ENCODE measurements at places on chromosomes 13 and 19.
A peak's percentile ranks its signal among the peaks of the same experiment; 100 is the strongest.

DNA sequence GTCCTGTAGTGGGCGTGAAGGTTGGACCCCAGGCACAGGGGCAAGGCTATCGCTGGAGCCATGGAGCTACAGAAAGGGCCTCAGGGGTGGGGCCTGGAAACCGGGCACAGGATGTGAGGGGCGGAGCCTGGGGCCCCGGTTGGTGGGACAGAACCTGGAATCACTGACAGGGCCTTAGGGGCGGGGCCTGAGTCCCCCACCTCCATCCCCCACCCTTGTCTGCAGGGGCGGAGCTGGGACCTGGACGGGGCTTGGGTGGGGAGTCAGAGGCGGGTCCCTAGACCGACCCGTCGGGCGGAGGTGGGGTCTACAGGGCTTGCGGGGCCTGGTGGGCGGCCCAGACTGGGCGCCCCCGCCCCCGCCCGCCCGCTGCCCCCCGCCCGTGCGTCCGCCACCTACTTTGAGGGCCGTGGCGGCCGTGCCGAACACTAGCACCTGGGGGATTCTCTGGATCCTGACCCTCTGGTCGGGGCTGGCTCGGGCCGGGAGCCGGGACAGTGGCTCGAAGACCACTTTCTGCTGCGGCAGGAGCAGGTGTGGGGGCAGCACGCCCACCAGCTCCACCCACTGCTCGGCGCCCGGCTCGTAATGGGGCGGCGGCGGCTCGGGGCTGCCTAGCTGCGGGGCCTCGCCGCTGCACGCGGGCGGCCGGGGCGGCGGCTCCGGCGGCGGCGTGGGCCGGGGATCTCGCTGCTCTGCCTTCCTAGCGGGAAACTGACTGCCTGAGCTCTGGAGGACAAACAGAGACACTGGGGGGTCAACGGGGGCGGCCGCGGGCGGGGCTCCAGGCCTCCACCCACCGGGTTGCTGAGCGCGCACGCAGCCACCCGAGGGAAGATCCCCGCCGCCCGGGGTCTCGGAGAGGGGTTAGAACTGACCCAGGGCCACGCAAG is 26.3 kb downstream of the DCAF15 start:
- peak; percentile 81 for DNase-seq

GRCh38 chr19:9720541-9720940 is 45.6 kb upstream of the ZNF562 start:
- no peak for DNase-seq

GRCh38 chr13:94345374-94346195 is 133.9 kb downstream of the DCT start:
- DNase-seq = peak; percentile 45

DNA sequence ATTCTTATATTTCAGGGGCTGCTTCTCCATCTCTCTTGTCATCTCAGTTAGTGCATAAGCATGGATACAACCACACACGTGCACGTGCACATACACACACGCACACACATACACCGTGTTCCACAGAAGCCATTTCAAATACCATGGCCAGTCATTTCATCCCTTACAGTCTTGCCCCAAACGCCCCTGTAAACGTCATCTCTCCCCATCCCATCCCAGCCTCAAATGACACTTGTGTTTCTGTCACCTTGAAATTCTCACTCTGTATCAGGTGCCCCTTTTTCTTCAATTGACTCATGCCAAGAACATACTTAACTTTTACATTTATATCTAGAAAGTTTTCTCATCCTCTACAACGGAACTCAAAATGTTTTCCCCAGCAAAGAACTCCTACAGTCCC is 220.5 kb downstream of the IRS2 start:
- no peak for DNase-seq

DNA sequence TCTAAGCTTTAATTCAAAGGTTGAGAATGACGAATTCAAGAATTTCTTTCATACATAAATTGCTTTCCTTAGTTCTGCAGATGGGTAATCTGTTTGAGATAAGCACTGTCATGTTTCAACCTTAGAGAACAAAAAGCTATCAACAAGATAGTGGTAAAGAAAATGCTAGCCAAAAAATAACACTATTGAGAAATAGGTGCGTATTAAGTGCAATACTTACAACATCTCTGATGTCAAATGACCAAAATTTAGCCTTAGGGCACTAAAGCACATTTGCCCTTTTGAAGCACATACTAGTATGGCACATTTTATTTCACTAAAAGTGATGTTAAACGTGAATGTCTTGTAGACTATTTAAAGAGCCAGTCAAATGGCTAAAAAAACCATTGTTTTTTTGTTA is 4.9 kb downstream of the KBTBD6 start:
- no peak for DNase-seq

DNA sequence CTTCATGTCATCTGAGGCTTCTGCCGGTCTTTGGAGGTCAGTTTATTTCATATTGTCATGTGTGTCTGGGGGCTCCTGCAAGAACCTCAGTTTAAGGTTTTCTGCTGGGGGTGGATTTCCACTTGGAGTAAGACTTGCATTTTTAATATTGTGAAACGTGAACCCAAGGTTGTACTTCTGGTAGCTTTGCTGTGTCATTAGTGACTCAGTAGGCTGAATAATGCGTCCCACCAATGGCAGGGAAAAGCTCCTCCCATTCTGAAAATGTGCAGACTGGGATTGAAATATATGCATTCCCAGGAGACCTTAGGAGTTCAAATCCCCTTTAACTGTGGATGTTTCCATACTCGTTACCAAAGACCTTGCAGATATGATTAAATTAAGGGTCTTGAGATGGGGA is 46.2 kb downstream of the ING1 start:
- no peak for DNase-seq

- DNase-seq = no peak
Measured at GRCh38 chr19:17296273-17296672, 7.0 kb downstream of the ABHD8 start.

GRCh38 chr13:110923086-110923485 is 8.2 kb upstream of the ANKRD10 start:
- DNase-seq = no peak

GRCh38 chr13:111005364-111005763 is 90.5 kb upstream of the ANKRD10 start:
- DNase-seq = no peak

- DNase-seq = no peak
Measured at GRCh38 chr13:71863254-71863865, 3.6 kb downstream of the DACH1 start.

- DNase-seq = no peak
Measured at GRCh38 chr13:114140131-114140905, 7.9 kb upstream of the RASA3 start.

- no peak for DNase-seq
Measured at GRCh38 chr19:44587963-44588770, 25.2 kb upstream of the IGSF23 start.

GRCh38 chr13:111395511-111396393 is 75.3 kb downstream of the TEX29 start:
- no peak for DNase-seq

DNA sequence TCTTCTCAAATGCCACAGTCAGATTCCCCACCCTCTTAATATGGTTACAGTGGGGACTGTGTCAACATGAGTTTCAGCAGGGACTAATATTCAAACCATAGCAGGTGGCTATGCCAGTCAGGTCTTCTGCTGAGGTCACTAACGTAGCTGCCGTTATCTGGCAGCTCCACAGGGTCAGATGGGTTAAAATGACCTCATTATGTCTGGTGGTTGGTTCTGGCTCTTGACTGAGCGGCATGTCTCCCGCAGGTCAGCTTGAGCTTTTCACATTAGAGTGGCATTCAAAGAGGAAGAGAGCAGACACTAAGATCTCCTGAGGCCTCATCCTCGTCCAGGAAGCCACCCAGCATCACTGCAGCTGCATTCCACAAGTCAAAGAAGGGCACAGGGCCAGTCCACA is 21.4 kb upstream of the IPO5 start:
- no peak for DNase-seq

GRCh38 chr13:39516096-39516495 is 86.9 kb downstream of the LHFPL6 start:
- DNase-seq = peak; percentile 3

DNA sequence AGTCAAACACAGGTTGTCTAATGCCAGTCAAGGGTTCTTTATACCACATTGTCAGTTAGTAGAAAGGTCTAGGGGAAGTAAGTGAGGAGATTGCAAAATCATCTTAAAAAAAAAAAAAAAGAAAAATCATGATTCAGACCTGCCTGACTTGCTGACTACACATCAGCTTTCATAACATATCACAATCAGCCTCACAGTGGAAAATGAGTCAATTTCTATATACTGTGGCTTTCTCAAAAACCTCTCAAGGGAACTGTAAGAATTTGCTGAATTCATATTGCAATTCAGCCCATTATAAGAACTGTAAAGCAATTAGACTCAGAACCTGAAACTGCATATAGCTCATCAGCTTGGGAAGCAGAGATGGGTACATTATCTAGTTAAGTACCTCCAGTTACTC is 75.3 kb upstream of the GPC6 start:
- no peak for DNase-seq

- DNase-seq = no peak
Measured at GRCh38 chr19:35755131-35755549, 1.7 kb downstream of the HSPB6 start.

DNA sequence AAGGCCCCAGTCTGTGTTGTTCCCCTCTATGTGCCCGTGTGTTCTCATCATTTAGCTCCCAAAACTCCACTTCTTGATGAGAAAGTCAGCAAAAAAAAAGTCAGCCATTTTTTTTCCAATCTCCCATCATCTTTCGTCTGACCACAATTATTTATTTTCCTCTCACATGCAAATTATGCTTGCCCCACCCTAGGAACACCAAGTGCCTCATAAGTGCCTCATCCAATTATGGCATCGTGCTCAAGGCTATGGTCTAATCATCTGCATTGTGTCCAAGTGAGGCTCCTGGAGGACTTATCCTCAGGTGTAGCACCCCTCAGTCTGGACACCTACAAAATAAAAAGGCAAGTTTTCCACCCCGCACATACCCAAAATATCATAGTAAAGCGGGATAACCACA is 20.8 kb upstream of the IPO5 start:
- no peak for DNase-seq

GRCh38 chr13:113288880-113289279 is 8.2 kb upstream of the LAMP1 start:
- DNase-seq = no peak

DNA sequence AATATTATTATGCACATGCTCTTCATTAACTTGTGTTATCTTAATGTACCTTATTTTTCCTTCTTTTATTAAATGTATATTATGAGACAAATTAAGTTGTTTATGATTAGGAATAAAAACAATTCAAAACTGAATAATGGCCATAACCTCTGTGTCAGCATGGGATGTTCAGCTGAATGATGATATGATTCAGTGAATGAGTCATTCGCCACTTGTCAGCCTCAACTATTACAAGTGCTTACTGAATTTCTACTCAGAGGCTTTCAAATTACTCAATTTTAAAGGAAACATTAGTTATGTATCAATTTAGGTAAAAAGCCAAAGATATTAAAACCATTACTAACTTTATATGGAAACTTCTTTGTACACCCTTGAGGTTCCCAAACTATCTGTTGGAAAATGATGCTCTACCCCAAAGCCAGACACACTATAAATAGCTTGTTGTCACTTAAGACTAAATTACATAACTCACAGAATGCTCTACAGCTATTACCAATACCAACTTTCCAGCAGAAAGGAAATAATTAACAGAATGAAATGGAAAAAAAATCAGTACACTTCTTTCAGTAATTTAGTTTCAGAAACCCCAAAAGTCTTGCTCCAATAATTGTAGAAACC is 14.4 kb downstream of the LIG4 start:
- no peak for DNase-seq

- DNase-seq = no peak
Measured at GRCh38 chr13:75838366-75839005, 202.4 kb downstream of the LMO7 start.

DNA sequence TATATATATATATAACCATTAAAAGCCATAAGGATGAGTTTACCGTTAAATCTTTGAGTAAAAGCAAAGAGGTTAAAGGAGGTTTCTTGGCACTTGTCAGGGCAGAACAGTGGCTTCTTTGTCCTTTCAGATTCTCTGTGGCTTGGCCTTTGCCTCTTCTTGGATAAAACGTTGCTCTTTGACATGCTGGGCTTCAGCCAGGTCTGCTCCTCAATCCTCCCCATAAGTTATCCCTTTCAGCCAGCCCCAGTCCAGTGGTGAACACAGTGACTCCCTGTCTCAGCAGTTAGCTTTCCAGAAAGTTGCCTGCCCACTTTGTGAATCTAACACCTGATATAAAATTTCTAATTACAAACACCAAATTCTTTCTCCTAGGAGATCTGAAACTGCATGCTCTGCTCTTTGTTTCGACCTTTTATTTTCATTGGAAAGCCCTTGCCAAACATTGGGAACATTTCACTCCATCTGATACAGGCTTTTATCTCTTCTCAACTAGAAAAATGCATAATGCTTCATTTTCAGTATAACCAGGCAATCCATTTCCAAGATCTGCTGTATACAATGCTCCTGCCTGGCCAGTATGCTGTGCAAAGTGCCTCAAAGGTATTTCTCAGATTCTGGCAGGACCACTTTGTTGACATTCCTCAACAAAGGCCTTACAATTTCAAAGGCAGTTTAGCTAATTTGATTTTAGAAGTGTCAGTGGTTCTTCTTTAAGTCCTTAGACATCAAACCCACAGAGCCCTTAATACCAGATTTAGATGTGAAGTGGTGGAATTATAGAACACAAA is 16.2 kb upstream of the MED4 start:
- DNase-seq = no peak

GRCh38 chr13:75318138-75318833 is 163.7 kb downstream of the TBC1D4 start:
- no peak for DNase-seq

DNA sequence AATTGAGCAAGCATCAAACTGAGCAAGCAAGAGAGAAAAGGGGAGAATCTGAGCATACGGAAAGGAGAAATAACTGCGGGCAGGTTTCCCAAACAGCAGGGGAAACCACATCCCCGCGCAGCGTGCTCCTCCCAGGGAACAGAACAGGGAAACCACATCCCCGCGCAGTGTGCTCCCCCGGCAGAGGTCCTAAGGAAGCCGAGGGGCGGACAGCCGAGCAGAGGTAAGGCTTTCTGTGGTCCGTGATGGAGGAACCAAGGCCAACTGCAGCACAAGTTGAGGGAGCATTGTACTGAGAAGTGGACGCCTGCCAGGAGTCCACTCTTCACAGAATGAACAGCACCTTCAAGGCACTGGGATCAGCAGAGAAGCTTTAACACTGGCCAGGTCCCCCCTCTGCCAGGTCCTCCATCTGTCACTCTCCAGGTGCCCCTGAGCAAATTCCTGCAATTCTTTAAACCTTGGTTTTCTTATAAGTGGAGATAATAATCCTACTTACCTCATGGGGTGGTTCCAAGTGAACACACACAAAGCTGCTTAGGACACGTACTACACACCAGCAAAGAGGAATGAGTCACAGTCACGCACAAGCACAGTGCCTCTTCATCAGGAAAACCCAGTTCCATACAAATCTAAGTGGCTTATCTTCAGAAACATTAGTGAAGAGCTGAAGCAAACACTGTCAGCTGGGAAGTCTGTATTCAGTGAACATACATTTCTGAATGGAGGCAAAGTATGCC is 23.0 kb upstream of the LAMP1 start:
- DNase-seq = no peak

- no peak for DNase-seq
Measured at GRCh38 chr13:104701591-104701990, 1635.4 kb upstream of the SLC10A2 start.

GRCh38 chr19:3450796-3451411 is 29.4 kb downstream of the SMIM24 start:
- DNase-seq = no peak

GRCh38 chr19:53085496-53085895 is 17.7 kb downstream of the ZNF160 start:
- no peak for DNase-seq

GRCh38 chr19:35558400-35559280 is 4.8 kb downstream of the ATP4A start:
- no peak for DNase-seq

All from NCI-H1105 (cell line).